ENCODE measurements at places on chromosomes 13 and 19.

GRCh38 chr19:9565900-9566705 lies 18.2 kb downstream of the ZNF121 start:
- no peak for DNase-seq

GRCh38 chr13:70107498-70108281 lies at the start of gene ATXN8OS:
Gene ATXN8OS (plus strand): TSS chr13:70107826.
- no peak for DNase-seq

- no peak for DNase-seq
Observed at GRCh38 chr13:40445557-40445990, 220.9 kb downstream of the FOXO1 start.

GRCh38 chr19:2678044-2678671 lies 24.3 kb downstream of the GNG7 start:
- no peak for DNase-seq

DNA sequence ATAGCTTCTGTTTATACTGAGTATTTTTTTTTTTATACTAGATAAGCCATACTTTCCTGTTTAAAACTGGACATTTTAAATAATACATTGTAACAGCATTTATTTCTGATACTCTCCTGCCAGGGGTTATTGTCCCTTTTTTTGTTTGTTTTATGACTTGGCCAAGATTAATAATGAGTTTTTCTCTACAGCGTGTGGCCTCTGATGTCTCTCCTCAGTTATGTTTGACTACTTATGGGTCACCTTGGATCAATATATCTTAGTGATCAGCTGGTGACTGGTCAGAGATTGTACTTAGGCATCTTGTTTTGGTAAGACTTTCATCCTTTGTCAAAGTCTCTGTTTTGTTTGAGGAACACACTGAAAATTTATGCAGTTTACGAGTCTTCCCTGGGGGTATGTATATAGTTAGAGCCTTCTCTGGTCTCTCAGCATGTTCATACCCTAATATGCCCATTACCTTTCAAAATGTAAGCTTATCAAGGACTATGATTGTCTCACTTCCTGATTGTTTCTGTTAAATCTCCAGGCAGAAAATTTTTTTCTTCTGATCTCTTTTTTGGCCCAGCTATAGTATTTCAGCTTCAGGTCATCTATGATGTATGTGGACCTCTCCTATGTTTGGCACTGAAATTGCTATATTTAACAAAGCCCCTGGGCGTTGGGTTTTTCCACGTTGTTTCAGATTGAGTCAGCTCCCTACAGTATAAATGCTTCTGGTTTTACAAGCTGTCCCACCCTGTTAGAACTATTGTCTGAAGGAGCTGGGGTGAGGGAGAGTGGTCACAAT lies 87.9 kb downstream of the URI1 start:
- no peak for DNase-seq

- DNase-seq: no peak
Observed at GRCh38 chr13:99590519-99591011, 89.3 kb downstream of the TM9SF2 start.

GRCh38 chr13:32408296-32409000 lies 19.5 kb downstream of the N4BP2L1 start:
- no peak for DNase-seq

- peak; percentile 79 for DNase-seq
Observed at GRCh38 chr19:51327066-51328001, 14.6 kb downstream of the VSIG10L start.
